ENCODE measurements at places on chromosomes 7 and 10. TPM values are rescaled to one million over a fixed set of nuclear protein-coding genes. Genes with fewer than 3 reads are reported as not detected.

GRCh38 chr10:65945061-65945460 is 980.8 kb upstream of the LRRTM3 start:
- DNase-seq: no peak

GRCh38 chr7:76512941-76513816 is 2.8 kb downstream of the UPK3B start:
- DNase-seq: no peak

- DNase-seq: peak; percentile 59
Observed at GRCh38 chr10:7400068-7400715, 10.6 kb downstream of the SFMBT2 start.

GRCh38 chr10:73964743-73965142 is 33.2 kb upstream of the VCL start:
- DNase-seq: no peak

DNA sequence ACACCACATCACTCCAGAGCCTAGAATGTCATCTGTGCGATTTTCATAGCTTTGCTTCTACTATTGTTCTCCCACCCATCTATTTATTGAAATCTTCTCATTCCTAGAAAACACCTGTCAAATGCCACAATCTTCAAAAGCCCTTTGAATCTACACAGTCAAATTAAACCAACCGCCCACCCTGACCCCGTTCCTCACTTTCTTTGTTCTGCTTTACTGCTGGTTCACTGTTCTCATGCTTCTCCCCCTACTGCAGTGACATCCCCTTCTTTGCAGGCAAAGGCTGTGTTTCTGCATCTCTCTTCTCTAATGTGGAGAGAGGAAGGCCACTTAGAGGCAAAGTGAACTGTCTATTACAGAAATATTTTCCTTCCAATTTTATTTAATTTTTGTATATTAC is 152.4 kb upstream of the NEBL start:
- no peak for DNase-seq

DNA sequence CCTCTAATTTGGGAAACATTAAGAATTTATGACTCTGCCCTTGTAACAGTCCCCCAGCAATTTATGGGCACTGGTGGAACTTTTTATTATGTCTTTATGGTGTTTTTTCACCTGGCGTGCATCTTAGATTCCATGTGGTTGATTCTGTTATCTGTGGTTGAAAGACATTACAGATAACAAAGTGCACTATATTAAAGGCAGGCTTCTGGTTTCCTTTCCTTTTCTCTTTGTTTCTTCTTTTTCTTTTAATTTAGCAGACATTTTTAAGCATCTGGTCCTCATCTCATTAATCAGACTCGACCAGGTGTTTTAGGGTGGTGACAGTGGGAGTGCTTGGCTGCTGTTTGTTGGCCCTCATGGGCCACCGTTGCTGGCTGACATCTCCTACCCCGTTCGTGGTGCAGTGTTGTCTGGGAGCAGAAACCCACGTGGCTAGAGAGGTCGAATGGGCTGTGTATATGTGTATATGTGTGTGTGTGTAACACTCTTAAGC is 77.4 kb downstream of the LRMDA start:
- no peak for DNase-seq

GRCh38 chr10:72087969-72088888 is at the start of gene SPOCK2:
TSS of gene SPOCK2 (minus strand) at chr10:72088551. CDS start at chr10:72088328, 223 bp downstream.
- DNase-seq: no peak

GRCh38 chr7:106598663-106599342 is 62.2 kb downstream of the CCDC71L start:
- peak; percentile 74 for DNase-seq

DNA sequence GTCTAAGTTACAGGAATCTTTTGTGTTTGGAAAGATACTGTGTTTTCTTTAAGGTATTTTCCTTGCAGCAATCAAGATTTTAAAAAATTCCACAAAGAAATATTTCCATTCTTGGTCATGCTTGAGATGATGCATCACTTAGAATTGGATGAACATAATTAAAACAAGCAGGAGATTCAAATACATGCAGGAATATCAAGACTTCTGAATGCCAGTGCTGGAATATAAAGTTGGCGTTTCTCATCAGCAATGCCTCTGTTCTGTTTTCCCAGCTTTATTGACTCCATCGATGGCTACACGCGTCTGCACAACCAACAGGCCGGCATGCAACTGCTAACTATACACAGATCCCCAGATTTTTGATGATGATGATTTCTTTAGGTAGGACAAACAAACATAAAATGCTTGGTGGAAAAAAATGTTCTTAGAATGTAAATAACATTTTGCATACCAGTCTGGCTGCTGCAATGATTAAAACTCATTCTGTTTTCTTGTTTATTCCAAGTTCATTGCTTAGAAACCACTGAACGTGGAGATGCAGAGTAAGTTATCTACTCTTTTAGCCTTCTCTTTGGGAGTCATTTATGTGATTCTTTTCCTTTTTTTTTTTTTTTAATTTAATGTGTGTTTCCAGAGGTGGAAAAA is 91.3 kb upstream of the FAM171A1 start:
- no peak for DNase-seq

DNA sequence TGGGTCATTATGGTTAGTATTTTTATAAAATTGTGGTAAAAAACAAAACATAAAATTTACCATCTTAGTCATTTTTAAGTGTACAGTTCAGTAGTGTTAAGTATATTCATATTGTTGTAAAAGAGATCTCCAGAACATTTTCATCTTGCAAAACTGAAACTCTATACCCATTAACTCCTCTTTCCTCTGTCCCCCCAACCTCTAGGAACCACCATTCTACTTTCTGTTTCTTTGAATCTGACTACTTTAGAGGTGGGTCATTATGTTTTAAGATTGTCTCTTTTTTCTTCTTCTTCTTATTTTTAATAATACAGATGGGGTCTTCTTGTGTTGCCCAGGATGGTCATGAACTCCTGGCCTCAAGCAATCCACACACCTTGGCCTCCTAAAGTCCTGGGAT is 84.1 kb downstream of the DOCK4 start:
- no peak for DNase-seq

DNA sequence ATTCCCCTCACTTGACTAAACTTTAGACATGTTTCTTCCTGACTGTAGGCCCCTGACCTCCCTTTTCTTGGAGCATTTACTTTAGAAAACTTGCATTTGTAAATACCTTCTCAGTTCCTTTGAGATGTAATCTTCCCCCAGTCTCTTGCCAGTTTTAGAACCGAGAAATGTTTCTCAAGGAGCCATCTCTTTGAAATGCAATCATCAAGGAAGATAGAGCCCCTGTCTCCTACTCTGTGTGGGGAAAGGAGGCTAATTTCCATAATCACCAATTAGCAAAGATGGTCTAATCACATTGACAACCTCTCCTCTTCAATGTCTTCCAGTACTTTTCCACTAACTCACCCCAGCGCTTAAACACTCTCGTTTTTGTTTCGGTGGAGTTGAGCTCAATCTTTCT is 70.0 kb upstream of the SMIM30 start:
- no peak for DNase-seq

GRCh38 chr7:27303026-27303425 is 60.4 kb downstream of the EVX1 start:
- no peak for DNase-seq

DNA sequence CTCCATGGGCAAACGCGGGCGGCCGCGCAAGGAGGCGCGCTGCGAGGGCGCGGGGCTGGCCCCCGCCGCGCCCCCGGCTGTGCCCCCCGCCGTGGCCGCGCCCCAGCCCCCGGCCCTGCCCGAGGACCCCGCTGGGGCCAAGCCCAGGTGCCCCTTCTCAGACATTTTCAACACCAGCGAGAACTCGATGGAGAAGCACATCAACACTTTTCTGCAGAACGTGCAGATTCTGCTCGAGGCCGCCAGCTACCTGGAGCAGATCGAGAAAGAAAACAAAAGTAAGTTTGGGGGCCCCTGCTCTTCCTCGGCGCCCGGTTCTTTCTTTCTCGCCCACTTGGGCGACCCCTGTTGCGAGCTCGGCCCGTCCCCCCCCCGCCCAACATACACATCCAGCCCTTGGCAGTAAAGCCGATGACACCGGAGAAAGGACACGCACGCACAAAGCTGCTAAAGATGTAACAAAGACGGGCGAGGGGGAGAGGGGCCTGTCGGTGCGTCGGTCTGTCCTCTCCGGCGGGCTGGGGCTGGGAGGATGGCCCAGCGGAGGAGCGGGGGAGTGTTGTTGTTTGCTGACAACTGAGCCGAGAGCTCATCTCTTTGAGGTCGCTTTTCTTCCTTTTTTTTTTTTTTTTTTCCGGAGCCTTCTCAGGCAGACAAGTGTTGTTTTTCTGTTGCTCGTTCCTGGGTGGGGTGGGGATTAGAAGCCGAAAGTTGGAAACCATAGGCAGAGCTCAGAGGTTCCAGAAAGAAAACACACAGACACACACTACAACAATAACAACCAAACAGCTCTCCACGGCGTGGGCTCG is 604 bp downstream of the MXI1 start:
- peak; percentile 31 for DNase-seq

- peak; percentile 72 for DNase-seq
Observed at GRCh38 chr10:46556515-46557318, at the start of gene GPRIN2. TSS of gene GPRIN2 (minus strand) at chr10:46556658. CDS start at chr10:46550736, 5,922 bp downstream.

DNA sequence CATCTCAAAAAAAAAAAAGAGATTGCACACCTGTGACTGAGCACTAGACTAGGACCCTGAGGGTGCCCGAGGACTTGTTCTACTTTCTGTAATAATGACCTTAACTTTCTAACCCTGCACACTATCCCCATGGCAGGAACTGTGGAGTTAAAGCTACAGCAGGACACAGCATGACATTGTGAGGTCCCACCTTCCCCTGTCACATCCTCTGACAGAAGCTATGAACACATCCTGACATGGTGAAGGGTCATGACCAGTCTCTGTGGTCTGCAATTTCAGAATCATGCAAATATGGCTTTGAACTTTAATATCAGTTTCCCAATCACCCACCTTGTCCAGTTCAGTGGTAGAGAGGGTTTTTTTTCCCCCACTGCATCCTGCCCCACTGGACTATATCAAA is 18.5 kb upstream of the SAR1A start:
- DNase-seq: no peak

- DNase-seq: peak; percentile 94
Observed at GRCh38 chr7:101688183-101688831, 59.2 kb upstream of the MYL10 start.

DNA sequence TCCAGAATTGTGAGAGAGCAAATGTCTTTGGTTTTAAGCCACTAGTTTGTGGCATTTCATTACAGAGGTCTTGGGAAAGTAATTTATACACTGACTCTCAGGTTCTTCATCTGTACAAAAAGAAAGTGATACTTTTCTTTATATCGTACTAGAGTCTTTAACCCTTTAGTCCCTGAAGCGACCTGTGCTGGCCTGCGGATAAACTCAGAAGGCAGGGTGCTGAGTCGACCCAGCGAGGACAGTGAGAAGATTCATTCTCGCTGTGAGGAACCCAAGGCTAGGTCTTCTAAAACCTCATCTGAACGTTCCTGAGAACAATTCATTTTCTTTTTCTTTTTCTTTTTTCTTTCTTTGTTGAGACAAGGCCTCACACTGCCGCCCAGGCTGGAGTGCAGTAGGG is 514.2 kb upstream of the MGMT start:
- no peak for DNase-seq

DNA sequence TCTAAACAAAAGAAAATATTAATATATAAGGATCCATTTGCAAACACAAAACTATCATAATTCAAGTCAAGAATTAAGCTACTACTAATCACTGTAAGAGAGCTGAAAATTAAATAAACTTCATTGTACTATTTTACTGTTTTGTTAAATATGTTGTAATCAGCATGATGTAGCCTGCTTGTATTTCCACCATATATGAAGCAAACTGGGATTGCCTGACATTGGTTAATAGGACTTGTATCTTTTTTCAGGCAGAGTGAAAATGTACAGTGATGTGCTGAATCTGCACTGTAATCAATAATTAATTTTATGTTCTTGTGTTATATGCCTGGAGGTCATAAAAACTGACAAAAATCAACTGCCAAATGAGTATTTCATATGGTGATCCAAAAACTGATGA is 25.4 kb downstream of the TRDMT1 start:
- no peak for DNase-seq

- DNase-seq: no peak
Observed at GRCh38 chr10:129219364-129219763, 247.7 kb upstream of the MGMT start.

DNA sequence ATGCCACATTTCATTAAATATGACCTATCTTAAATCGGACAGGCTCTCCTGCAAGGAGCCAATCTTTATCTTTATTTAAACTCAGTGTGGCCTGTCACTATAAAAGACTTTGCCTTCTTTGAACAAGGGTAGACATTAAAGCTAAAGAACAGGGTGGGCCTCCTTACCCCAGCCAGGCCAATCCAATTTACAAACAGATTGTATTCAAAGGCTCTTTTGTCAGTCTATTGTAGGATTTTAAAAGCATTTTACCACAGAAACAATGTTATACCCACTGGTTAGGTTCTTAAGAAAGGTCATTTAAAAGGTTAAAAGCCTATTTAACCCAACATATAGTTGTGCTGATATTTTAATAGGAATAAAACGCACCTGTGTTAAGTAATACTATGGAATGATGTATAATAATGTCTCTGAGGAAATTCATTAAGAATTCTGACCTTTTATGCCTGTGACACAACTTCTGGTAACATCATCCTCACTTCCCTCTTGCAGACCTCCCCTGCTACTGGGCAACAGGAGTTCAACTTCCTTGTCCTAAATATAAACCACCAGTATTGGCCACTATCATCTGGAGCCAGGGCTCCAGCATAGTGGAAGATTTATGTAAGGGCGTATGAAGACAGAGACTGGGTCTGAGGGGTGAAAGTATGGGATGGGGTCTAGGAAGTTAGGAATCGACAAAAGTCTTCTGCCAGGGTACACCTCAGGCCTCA is 32.5 kb downstream of the MTERF1 start:
- no peak for DNase-seq

DNA sequence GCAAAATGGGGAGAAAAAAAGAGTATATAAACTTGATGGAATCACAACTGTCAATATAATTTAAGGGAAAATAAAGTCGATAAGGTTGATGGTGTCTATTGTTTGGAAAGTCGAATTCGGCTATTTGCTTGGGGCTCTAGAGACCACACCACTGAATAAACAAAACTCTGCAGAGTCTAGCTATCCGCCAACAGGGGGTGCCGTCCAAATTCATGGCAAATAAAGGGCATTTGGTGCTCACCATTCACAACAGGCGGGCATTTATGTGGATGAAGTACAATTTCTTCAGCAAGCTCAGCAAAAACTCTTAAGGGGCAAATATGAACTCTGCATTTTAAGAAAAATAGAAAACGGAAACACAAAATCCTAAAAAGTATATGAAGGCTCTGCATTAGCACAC is 23.3 kb downstream of the CD36 start:
- DNase-seq: no peak

DNA sequence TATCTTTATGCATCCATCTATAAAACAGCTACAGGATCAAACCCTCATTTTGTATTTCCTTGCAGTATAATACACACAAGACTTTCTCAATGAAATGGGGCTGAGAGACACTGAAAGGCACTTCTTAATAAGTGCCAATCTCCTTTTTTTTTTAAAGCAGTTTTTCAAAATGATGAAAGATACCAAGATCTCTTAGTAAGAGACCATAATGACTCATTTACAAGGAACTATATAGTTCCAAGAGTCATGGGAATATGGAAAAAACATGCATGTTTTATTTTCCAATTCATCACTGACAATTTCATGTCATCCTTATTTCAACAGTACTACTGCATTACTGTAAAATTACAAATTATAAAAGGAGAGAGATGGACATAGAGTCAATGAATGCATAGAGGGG is 973.7 kb downstream of the GATA3 start:
- DNase-seq: no peak

Gene TRIM73
- total RNA-seq: 3.8 TPM

Gene OLAH
- total RNA-seq: 0.51 TPM

Gene SPDYE16
- 0.26 TPM for total RNA-seq

Gene BEND7
- total RNA-seq: 17.4 TPM

Gene HTR5A
- total RNA-seq: not detected

Gene ALOX5
- 12.9 TPM for total RNA-seq

Gene ZNF37A
- total RNA-seq: 12.4 TPM

Gene PGAM2
- 1,159 TPM for total RNA-seq

Gene CRTAC1
- 11.9 TPM for total RNA-seq

Gene DKK1
- not detected for total RNA-seq

Measured in right cardiac atrium (tissue), 5 donors.